Right hindlimb (tissue), 1 donor: ENCODE measurements at places on chromosomes 5 and 9.

GRCh38 chr9:14945351-14945750 lies 35.1 kb upstream of the FREM1 start:
- DNase-seq = no peak

DNA sequence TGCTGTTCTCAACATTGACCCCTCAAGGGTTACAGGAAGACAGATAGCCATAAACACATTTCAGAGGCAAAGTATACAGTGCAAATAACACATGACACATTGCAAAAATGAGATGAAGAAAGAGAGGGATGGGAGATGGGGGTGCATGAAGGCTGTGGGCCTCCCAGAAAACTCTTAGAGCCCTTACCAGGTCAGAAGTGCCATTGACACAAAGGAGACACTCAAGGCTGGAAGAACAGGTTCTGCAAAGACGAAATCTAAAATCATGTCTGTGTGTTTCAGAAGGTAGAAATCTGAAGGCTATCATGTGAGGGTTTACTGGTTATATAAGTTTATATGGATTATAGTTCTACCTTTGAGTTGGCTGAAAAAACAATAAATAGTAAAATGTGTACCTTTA lies 318.8 kb downstream of the BNC2 start:
- no peak for DNase-seq

GRCh38 chr5:166127766-166128570 lies 2163.5 kb upstream of the WWC1 start:
- no peak for DNase-seq

- DNase-seq = no peak
These were observed 12.7 kb downstream of the IRF1 start for GRCh38 chr5:132477784-132478365.

DNA sequence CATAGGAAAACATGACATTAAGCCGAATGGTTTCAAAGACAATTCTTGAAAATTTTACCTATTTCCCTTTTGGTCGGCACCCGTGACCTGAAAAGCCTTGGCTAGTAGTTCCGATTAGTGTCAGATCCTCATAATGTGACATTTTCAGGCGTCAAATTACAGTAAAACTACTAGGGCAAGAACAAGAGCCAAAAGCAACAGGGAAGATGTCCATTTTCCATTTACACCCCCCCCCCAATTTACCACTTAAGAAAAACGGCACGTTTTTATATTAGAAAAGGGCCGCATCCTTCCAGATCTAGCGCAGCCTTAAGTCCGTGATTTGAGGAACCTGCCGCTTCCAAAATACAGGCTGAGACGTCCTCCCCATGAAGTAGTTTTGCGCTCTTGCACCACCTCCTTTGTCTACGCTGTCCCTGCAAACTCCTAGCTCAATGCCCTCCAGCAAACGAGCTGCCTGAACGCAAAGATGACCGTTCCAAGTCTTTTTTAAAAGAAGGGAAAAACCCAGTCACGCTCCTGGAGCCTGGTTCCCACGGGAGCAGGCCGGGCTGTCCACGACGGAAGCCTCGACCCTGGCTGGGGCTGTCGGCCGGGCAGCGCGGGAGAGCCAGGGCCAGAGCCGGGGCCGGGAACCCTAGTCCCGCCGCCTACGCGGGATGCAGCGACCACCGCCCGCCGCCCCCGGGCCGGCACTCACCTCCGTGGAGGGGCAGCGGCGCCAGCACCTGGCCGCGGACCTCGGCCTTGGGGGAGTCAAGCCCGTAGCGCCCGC lies 616 bp downstream of the RNF130 start:
- DNase-seq = peak; percentile 68

DNA sequence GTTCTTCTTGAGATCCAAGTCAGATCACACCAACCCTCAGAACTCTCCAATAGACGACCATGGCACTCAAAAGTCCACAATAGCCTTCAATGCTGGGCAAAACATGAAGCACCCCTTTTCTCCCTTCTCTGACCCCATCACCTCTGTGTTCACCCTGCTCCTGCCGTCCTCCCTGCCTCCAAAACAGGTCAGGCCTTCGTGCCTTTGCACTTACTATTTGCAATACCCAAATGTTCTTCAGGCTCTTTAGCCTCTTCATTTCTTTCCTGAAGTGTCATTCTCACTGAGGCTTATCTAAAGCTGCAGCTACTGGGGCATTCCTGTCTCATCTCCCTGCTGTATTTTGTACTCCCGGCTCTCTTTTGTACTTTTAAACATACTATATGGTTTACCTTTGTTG lies 2.0 kb upstream of the ROPN1L start:
- no peak for DNase-seq

DNA sequence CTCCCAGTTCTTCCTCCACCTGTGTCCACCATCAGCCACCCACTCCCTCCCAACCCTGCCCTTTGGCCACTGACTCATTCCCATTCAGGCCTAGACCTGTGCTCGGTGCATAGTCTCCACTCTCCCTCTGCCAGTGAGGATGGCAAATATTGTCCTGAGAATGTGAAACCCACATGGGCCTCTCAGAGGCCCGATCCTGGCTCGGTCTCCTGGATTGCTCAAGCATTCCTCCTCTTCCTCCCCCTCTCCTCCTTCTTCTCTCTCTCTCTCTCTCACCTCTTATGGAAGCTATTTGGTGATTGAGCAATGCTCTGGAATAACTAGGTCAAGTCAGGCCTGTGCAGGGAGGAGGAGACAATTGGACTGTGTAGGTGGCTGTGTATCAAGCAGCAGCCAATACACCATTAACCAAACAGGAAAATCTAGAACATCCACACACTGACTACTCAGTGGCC lies 99.9 kb downstream of the KLF4 start:
- no peak for DNase-seq

DNA sequence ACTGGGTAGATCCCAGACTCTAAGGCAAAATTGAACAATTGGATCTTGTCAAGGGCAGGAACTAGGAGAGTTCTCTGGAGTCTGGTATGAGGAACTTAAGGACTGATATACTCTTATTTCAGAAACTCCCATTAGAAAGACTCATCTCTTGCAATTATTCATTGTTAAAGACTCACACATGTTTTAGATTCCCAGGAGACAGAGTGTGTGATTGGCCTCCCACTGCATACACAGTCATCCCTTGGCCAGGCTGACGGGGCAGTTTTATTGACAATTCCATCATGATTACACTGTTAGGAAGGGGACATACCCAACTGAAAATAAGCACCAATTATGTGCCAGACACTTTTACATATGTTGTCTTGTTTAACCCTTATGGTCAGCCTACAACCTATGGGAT lies 347.2 kb downstream of the DMAC1 start:
- no peak for DNase-seq

GRCh38 chr5:128358826-128359225 lies 179.2 kb downstream of the FBN2 start:
- DNase-seq = no peak

- DNase-seq = no peak
These were observed 1605.2 kb upstream of the CDH6 start for GRCh38 chr5:29588236-29588635.

DNA sequence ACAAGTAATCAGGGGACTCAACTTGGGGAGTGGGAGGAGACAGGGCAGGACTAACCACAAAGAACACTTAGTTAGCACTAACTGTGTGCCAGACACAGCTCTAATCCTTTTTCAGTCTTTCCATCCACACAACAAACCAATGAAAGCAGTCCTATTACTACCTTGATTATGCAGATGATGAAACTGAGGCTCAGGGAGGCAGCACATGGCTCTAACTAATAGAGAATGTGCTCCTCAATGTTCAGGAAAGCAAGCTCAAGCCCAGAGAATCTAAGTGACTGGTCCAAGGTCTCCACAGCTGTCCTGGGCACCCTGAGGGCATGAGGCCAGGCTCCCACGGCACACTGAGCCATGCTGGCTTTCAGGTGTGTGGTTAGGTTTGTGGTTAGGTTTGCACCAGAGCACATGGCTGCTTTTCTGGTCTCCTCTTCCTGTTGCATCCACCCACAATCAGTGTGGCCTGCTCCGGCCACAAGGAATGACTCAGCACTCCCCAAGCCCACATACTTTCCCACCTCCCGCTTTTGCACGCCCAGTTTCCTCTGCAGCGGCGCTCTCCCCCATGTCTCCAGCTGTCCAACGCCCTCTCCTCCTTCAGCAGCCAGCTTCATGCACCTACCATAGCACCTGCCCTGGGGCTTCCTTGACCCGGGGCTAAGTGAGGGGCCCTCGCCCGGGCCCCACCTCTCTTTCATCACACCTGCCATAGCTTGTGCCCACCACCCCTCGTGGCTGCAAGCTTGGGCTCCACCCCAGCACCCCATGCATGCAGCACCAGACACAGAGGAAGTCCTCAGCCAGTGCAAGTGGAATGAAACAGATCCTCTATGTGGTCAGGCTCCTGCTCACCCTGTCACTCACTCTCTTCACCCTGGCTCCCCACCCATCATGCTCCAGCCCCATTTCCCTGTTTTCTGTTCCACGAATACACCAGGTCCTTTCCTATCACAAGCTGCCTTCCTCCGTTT lies 133.1 kb downstream of the GABBR2 start:
- no peak for DNase-seq

- no peak for DNase-seq
These were observed 145.1 kb downstream of the GCNT1 start for GRCh38 chr9:76603931-76604570.

DNA sequence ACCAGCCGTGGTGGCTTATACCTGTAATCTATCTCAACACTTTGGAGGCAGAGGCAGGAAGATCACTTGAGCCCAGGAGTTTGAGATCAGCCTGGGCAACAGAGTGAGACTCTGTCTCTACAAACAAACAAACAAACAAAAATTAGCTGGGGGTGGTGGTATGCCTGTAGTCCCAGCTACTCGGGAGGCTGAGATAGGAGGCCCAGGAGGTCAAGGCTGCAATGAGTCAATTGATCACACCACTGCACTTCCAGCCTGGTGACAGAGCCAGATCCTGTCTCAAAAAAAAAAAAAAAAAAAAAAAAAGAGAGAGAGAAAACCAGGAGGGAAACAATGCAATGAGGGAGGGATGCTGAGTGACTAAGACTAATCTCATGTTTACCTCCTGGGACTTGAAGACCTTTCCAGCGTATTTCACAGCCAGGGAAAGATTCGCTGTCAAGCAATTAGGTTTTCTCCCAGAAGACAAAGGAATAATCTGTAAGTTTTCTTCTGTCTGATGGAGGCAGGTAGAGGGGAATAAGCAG lies 51.1 kb upstream of the MIER3 start:
- no peak for DNase-seq

DNA sequence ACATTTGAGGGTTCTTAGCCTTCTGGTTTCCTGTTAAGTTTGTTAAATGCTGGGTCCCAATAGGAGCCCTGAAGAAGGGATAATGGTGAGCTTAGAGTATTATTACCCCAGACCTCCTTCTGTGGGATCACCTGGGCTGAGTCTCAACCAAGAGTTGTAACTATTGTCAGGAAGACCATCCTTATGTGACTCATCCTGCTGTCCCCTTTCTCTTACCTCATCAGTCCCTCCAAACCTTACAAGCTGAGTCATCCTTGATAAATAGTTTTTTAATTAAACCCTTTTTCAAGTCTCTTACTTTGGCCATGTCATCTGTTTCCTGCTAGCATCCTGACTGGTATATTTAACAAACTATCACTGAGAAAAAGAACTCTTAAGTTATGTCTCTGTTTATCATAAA lies 502.8 kb downstream of the LRRC70 start:
- DNase-seq = no peak

DNA sequence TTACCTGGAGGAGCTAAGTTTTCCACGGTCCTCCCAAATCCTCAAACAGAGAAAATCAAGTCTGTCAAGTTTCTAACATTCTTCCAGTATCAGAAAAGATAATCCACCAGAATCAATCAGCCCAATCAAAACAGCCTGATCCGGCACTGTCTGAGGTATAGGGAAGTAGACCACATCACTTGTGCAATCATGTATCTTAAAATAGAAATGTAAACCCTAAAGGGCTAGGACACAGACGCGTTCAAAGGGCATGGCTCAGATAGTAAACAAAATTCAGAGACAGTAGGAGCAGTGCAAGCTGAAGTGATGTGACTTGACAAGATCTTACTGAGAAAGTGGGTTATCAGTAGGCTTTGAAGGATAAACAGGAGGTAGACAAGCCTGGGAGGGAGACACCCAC lies 252.4 kb upstream of the DAPK1 start:
- DNase-seq = no peak

- DNase-seq = no peak
These were observed 21.6 kb upstream of the CSF1R start for GRCh38 chr5:150107909-150108447.

- DNase-seq = no peak
These were observed 15.6 kb downstream of the SPACA9 start for GRCh38 chr9:132894346-132894745.

GRCh38 chr9:85859765-85860164 lies 81.2 kb upstream of the NAA35 start:
- no peak for DNase-seq

- DNase-seq = no peak
These were observed 16.3 kb upstream of the DPM2 start for GRCh38 chr9:127953768-127954505.

DNA sequence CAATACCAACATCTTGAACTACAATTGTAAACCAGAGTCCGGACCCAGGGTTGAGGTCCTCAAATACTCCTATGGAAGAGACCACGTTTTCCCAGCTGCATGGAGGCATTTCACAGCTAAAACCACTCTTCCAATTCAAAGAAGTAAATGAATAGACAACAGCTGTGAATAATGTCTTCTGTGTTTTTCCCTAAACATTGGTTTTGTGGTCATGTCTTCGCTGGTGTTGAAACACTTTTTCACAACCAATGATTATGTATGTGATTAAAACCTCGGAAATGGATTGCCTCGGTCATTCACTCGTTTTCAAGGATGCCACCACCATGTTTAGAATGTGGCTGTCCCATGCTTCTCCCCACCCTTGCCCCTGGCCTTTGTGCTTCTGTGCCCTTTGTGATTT lies 9.4 kb upstream of the TENT4A start:
- no peak for DNase-seq

GRCh38 chr9:134291452-134291881 lies 34.8 kb upstream of the RXRA start:
- no peak for DNase-seq

DNA sequence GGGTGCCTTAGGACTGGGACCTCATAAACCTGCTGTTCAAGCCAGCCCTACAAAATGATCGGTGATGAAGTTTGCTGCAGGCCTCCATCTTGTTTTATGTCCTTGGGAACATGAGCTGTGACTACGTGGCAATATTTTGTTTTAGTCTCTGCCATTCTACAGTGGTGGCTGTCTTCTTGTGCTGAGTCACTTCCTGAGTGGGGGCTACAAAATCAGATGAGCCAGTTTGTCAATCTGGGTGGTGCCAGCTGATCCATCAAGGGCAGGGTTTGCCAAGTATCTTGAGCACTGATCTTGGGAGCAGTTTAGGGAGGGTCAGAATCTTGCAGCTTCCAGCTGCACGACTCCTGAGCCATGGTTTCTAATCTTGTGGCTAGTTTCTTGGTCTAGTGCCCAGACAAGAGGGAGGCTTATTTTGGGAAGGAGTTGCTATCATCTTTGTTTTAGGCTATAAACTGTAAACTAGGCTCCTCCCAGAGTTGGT lies 94.7 kb downstream of the YTHDC2 start:
- no peak for DNase-seq

DNA sequence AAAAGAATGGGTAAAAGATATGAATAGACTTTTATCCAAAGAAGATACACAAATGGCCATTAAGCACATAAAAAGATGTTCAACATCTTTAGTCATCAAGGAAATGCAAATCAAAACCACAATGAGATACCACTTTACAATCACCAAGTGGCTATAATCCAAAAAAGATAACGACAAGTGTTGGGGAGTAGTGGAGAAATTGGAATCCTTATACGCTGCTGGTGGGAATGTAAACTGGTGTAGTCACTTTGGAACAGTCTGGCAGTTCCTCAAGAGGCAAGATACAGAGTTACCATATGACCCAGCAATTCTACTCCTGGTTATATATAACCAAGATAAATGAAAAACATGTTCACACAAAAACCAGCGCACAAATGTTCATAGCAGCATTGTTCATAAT lies 234.9 kb downstream of the SPATA31D1 start:
- DNase-seq = no peak
